Stimulated activated CD4-positive, alpha-beta T cell treated with anti-CD3 and anti-CD28 coated beads, Interleukin-15, amount 100 ng/mL, for 48 hours (primary cell): ENCODE measurements at places on chromosomes 4 and X.
A peak's percentile ranks its signal among the peaks of the same experiment; 100 is the strongest.

DNA sequence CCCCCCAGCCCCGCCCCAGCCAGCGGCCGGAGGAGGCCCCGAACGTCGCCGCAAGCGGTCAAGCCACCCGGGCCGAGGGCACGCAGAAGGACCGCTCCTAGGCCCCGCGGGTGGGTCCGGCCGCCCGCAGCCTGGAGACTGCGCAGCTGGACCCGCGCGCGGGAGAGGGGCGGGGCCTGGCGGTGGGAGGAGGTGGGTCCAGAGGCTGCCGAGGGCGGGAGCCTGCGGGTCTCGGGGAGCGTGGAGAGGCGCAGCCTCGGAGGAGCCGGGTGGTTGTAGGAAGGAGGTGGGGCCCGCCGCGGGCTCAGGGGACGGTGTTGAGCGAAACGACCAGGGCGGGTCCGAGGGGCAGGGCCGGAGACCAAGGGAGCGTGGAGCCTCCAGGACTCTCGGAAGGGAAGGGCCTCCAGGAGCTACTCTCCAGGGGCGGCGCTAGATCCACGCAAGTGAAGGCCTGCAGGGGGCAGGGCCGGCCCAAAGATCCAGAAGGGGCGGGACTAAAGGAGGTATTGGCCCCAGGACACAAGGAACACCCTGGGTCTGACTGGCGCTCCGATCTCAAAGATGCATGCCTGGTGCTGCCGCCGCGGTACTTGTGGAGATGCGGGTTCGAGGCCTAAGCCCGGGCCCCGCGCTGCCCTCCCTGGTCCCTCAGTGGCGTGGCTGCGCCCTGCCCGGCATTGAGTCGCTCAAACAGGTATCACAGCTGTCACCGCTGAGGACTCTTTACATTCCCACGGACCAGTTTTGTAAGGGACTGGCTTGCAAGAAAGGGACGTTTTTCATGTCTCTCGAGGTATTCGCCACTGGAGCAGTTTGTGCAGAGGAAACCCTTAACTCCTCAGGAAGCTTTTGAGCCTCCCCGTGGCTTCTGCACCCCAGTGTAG, 5.9 kb downstream of the TIMM17B start:
- peak; percentile 50 for DNase-seq

GRCh38 chrX:131394384-131394783, 105.3 kb upstream of the IGSF1 start:
- DNase-seq, result no peak

GRCh38 chrX:439719-440118, 53.0 kb upstream of the PPP2R3B start:
- no peak for DNase-seq

DNA sequence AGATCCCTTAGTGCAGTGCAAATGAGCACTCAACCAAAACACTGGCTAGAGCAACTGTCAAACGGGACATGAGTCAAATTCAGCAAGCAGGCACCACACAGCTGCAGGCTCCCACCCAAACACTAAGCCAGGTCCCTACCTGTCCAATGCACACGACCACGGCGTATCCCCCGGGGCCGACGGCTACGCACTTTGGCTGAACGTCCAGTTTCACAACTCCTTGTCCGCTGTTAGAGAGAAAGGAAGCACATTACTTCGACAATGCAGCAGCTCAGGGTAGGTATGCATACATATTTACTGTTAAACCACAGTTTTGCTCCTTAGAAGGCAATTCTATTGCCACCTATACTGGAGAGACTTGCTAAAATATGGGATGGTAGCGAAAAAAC, 35.4 kb downstream of the WDR1 start:
- no peak for DNase-seq

DNA sequence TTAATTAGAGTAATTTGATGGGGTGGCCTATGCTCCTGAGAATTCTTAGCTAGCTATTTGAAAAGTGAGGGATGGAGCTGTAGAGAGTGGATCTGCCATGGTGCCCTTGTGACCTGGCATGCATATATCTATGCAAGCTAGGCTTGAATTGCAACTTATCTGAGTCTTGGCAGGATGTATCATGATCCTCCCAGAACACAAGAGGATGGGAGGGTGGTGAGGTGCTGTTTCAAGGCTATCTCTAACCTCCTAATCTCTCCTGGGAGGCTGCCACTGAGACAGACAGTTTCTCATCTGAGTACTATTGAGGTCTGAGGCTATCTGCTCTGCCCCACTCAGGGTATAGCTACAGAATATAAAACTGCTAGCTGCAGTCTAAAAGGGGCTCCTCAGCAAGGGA, 56.6 kb downstream of the BRCC3 start:
- DNase-seq, result no peak
